ENCODE measurements at places on chromosomes 16 and 17.

DNA sequence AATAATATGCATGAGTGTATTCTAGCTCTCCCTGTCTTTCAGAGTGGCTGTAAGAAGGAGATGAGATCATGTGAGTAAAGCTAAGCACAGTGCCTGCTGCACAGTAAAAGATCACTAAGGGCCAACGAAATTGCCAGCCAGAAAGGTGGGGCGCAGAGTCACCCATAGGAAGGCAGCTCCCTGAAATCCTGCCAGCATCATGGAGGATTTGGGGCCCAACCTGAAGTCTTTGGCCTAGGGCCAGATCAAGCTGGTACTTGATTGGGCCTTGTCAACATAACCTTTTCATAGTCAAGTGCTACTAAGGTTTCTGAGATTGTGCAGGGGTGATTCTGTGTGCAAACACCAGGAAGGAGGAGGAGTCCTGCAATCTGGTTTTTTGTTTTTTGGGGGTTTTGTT lies 16.5 kb downstream of the SCNN1B start:
- peak; percentile 89 for DNase-seq

GRCh38 chr17:21125862-21126261 lies 902 bp upstream of the DHRS7B start:
- no peak for DNase-seq

DNA sequence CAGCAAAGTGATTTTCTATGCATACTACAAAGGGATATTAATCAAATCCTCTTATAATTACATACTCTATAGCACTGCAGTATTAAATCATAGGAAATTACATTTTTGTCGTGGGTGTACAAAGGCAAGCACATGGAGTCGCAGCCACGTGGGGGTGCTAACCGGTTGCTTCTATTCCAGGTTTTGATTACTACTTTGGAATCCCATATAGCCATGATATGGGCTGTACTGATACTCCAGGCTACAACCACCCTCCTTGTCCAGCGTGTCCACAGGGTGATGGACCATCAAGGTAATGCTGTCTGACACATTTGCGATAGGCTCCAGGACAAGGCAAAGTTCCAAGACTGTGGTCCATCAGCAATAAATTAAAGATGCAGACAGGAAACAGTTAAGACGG lies 60.1 kb downstream of the ARSG start:
- no peak for DNase-seq

DNA sequence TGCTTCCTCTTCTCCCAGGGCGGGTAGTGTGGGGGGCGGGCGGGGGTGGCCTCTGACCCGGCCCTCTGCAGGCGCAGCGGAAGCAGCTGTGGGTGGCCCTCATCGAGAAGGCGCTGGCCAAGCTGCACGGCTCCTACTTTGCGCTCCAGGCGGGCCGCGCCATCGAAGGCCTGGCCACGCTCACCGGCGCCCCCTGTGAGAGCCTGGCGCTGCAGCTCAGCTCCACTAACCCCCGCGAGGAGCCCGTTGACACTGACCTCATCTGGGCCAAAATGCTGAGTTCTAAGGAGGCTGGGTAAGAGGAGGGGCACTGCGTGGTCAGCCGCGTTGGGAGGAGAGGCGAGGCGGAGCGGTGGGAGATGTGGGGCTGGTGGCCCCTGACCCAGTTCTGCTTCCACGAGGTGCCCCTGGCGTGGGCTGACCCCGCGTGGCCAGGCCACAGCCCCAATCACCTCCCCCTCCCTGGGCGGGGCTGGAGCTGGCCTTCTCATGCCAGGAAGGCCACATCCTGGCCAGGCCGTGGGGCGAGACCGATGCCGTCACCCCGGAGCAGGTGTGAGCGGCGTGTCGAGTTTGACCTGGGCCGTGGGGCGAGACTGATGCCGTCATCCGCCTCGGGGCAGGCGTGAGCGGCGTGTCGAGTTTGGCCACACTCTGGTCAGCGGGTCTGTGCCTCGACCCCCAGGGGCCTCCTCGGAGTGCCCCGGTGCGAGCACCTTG lies 10.5 kb upstream of the PRR35 start:
- no peak for DNase-seq

DNA sequence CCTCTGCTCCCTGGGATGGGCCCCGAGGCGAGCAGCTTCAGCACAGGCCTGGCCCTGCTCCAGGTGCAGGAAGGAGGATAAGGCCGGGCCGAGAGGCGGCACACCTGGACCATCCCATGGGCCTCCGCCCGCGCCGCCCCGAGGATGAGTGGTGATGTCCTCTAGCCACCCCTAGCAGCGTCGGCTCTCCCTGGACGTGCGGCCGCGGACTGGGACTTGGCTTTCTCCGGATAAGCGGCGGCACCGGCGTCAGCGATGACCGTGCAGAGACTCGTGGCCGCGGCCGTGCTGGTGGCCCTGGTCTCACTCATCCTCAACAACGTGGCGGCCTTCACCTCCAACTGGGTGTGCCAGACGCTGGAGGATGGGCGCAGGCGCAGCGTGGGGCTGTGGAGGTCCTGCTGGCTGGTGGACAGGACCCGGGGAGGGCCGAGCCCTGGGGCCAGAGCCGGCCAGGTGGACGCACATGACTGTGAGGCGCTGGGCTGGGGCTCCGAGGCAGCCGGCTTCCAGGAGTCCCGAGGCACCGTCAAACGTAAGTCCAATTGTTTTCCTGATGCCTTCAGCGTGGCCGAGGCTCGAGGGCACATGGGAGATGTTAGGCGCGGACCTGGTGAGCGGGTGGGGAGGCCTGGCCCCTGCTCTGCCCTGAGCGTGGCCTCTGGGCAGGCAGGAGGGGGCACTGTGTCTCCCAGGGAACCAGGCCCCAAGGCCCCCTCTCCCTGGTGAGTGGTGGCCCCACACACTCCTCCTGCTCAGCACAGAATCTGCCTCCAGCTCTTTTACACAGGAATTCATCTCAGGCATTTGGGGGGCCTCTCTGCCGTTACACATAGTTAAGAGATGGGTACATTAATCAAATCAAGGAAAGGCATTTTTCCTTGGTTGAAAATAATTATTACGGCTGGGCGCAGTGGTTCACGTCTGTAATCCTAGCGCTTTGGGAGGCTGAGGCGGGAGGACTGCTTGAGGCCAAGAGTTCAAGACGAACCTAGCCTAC lies 855 bp downstream of the TMEM204 start:
- DNase-seq, result no peak

- no peak for DNase-seq
Observed at GRCh38 chr16:87674419-87674818, 72.1 kb downstream of the JPH3 start.

DNA sequence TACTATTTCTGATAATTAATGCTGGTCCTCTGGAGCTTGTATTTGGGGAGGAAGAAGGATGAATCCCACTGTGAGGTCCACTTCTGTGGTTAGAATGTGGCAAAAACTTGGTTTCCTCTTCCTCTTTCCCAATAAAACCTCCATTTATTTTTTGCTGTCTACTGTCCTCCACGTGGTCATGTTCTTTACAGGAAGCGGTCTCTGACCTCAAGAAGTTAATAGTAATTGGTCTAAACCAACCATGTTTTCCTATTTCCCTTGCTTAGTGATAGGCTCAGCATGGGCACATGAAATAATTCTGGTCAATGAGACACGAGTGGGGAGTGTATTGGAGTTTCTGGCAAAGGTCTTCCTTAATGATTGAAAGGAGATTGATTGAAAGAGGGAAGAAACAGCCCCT lies 33.9 kb downstream of the CHP2 start:
- DNase-seq, result no peak

DNA sequence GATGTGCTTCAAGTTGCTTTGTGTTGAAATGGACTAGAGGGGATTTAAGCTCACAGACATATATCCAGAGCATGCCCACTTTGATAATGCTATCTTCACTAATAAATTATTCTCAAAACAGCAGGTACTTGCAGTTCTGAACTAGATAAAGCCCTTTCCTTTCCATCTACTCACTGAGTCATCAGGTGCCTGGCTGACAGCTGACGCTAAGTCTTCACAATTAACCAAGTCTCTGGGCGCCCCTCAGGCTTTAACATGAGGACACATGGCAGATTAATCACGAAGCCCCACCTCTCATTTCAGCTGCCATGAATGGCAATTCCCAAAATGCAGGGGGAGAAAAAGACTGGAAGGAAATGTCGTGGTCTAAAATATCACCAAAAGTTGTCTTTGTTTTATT lies 29.5 kb upstream of the CRISPLD2 start:
- no peak for DNase-seq

GRCh38 chr17:72995008-72995656 lies 97.4 kb downstream of the SLC39A11 start:
- DNase-seq, result no peak

GRCh38 chr17:76125922-76126321 lies 15.1 kb downstream of the FOXJ1 start:
- DNase-seq, result no peak

DNA sequence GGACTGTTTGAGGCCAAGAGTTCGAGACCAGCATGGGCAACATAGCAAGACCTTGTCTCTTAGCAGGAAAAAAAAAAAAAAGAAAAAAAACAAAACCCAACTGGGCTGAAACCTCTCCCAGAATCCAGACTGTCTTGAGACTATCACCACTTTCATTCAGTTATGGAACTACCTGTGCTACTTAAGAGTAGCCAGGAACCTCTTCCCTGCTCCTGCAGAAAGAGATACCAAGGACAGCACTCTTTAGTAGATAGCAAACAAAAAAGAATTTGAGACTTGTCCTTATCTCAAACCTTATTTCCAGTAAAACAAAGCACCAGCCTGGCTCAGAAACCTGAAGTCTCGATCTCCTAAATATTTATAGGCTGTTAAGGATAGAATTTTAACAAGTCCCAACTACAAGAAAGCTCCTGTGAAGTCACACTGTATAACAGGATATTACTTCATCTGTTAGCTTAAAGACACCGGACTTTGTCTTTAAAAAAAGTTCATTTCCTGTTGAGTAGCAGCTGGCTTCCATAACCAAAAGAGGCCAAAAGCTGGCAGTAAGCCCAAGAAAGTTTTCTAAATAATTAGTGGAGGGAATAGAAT lies 5.1 kb downstream of the CDR2 start:
- DNase-seq, result no peak

- DNase-seq, result no peak
Observed at GRCh38 chr17:38797828-38798227, 1.5 kb downstream of the PIP4K2B start.

DNA sequence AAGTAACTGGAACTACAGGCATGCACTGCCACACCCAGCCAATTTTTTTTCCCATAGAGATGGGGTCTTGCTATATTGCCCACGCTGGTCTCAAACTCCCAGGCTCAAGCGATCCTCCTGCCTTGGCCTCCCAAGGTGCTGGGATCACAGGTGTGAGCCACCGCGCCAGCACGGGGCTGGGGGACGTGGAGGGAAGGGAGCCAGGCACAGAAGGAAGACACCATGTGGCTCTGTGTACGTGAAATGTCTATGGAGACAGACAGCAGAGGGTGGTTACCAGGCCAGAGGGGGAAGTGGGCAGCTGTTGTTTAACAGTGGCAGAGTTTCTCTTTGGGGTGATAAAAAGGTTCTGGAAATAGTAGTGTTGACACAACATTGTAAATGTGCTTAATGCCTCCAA lies 4.6 kb upstream of the PIEZO1 start:
- no peak for DNase-seq

DNA sequence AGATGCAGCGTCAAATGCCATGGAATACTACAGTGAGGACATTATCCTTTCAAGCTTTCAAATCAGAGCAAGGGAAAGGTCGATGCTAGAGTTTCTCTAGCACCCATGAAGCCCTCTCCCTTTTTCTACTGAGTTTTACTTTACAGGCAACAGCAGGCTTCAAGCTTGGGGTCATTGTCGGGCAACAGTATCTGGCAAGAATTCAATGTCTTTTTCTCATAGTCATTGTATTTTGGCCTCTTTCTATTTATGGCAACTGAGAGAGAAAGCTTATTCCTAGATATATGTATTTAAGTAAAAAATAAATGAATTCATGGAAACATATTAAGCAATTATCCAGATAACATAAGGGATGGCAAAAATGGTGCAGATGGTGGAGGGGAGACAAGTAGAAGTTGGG lies 364 bp upstream of the CETP start:
- DNase-seq, result no peak

GRCh38 chr17:17059301-17059890 lies 17.1 kb downstream of the MPRIP start:
- no peak for DNase-seq

GRCh38 chr17:46935658-46936266 lies 12.8 kb downstream of the GOSR2 start:
- no peak for DNase-seq

DNA sequence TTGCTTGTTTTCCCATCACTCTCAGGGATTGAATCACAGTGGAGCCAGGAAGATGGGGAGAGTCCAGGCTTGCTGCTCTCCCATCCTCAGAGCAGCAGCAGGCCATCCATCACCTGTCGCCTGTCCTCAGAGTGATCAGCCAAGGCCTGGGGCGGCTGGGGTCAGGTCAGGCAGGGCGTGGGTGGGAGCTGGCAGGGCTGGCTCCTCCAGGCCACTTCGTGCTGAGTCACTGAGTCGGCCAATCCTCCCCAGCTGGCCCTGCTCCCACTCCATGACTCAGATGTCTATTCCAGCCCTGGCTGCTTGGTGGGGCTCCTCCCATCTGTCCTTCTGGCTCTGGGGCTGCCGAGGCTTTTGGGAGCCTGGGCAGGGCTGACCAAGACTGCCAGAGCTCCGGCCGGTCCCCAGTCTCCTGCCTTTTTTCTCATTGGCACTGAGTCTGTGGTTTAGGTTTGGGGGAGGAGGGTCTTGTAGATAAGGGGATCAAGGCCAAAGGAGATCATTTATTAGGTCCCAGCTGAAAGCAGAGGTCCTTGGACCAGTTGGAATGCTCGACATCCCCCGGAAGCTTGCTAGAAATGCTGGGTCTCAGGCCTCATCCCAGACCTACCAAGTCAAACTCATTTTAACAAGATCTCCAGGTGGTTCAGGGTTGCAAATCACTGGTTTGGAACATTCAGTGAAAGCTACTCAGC lies 72.7 kb downstream of the ABCC1 start:
- no peak for DNase-seq

GRCh38 chr16:65833171-65833871 lies 533.2 kb upstream of the CDH5 start:
- no peak for DNase-seq

DNA sequence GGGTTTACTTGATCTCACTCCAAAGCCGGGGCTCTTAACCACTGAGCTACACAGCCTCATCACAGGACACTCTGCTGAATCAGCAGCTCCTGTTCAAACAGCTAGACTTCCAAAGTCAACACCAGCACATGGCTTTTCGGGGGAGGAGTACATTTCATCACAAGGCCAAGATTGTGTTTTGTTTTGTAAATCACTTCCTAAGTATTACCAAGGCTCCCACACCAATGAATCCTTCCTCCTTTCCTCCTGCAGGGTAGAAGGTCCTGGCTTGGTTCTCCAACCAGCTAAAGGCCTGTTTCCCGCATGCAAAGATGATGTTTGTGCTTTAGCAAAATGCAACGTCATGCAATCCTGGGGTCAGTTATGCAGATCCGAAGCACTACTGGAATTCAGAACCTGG lies 152.5 kb downstream of the XYLT1 start:
- no peak for DNase-seq
